ENCODE measurements at places on chromosomes 1 and 21.

DNA sequence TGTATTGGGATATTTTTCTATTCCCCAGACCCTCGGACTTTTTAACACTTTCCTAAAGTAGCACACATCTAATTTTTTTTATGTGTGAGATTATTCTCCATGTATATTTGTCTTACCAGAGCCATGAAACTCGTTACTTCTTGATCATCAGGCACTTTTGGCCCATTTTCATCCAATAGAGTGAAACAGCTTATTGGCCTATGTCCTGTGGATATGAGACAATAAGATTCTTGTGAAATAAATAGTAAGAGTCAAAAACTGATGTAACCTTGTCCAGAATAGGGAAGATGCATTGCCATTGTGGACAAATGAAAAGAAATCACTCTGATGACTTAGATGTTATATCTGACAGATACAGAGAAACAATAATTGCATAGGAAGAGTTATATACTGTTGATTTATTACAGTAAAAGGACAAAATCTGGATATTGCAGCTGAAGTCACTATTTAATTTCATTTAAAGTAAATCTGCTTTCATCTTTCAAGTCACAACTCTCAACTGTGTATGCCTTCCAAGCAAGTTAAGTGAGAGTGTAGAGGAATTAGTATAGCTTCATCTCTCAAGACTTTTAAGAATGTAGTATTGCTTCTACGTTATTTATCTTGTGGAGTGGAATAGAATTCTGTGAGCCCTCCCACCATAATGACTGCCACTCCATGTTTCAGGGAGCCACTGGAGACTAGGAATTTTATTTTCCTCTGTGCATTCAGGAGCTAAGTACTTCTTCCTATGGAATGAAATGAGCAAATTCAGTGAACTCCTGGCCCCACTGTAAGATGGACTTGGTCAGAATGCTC, 86.9 kb downstream of the ADAMTS1 start:
- no peak for DNase-seq

DNA sequence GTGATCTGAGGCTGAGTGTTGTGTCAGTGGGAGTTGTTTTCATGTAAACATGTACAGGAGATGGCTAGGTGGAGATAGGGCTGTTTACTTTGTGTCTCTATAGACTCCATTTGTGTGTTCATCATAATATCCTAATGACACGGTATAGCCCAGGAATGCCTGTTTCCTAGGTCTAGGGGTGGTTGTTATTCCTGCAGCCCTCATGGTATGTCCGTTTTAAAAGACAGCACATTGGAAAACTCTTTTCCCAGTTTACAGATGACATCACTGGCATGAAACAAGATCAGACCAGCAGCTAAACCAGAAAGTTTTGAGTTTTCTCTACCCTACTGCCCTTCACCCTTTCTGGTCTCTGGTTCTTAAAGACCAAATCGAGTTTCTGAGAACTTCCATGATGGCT, 227.3 kb upstream of the TMEM51 start:
- DNase-seq: no peak

DNA sequence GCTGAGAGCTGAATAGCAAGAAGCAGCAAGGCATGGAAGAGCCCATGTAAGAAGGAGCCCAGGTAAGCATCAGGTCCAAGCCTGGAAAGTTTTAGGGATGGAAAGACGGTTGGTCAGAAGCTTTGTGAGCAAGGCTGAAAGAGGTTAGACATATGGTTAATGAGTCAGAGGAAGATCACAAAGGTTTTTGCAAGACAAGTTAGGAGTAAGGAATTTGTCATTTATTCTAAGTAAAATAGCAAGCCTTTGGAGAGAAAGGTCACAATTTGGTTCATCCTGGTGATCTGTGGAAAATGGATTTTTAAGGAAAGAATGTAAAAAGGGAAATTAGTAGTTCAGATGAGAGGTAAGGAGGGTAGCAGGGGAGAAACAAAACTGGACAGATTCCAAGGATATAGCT, 106.7 kb downstream of the DPYD start:
- no peak for DNase-seq

DNA sequence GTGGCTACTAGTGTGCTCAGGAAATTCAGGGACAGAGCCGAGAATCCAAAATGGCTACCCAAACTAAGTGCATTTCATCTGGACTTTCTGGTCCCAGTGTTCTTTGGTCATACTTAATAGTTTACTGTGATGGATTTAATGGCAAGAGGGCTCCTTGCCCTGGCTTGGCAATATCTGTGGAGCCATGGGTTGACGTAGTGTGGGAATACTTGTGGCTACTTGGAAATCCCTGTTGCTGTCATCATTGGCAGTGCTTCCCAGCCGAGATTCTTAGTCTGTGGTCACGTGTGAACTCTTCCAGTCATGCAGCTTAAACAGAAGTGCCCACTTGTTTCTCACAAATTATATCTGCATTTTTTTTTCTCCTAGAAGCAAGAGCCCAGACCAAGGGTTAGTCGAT, 198.9 kb downstream of the HS2ST1 start:
- no peak for DNase-seq

DNA sequence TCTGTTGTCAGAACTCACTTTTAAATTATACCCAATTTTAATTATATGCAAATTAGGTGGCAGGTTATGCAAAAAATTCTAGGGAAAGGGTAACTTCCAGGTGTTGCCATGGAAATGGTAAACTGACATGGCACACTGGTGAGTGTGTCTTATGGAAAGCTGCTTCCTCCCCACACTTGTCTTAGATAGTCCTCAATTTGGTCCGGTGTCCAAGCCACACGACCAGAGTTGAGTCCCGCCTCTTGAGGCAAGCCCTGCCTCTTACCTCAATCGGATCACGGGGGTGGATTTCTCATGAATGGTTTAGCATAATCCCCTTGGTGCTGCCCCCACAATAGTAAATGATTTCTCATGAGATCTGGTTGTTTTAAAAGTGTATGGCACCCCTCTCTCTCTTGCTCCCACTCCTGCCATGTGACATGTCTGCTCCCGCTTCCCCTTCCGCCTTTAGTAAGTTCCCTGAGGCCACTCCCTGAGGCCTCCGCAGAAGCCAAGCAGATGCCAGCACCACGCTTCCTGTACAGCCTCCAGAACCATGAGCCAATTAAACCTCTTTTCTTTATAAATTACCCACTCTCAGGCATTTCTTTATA, 74.9 kb downstream of the MATN1 start:
- no peak for DNase-seq

GRCh38 chr1:203282720-203283542, 22.4 kb upstream of the BTG2 start:
- DNase-seq: no peak

GRCh38 chr1:171220581-171221054, 27.7 kb upstream of the FMO1 start:
- DNase-seq: no peak

- DNase-seq: no peak
These were observed 1146.7 kb upstream of the PRMT6 start for GRCh38 chr1:105909811-105910210.

- no peak for DNase-seq
These were observed 71.2 kb downstream of the VWA5B1 start for GRCh38 chr1:20361805-20362381.

DNA sequence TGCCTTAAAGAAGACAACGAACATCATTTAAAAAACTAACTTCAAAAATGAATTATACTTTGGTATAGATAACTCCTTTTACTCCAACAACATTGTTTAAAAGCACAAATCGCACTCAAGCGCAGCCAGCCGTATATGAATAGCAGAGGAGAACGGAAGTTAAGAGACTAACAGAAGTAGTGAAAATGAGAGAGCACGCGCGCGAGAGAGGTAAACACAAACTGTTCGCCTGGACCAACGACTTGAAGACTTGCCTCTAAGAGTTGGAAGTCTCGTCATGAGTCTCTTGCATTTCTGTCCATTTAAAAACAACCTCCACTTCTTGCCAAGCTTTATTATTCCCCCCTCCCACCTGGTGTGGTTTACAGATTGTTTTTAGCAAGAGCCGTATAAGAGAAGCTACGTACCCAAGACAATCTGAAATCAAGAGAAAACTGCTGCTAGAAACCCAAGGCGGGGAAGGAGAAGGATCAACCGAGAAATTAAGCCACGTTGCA, 479 bp downstream of the SELENOF start:
- peak; percentile 45 for DNase-seq

DNA sequence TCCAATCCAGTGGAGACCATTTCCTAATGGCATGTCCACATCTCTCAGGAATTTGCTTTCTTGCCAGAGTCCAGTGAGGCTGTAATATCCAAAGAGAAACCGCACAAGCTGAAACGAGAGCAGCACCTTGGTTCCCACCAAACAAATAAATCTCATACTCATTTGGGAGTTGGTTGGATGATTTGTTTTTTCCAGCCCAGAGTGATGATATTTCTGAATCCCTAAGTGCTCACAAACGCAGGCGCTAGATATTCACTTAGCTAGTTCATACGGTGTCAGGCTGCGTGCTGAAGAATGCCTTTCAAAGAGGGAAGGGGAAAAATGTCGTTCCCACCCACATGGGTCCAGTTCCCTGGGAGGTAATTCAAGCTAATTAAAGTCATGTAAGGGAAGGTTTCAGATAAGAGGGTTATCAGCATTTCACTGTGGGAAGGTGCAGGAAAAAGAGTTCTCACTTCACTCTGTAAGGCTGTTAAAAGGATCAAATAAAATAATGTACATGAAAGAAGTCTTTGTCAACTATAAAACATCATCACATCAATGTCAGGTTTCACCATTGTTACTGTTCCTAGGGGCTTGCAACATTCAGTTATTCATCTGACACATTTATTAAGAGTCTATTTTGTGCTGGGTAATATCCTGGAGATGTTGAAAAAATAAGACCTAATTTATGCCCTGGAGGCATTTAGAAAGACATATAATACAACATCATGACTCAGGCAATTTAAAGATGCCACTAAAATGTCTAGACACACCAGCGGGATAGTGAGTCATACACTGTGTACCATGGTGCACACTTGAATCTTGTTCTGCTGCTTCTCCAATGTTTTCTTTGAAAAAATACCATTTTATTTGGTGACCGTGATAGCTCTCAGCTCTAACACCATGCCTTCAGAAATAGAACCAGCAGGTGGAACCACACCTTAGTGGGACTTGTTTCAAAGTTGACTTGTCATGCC, 19.3 kb downstream of the DPT start:
- no peak for DNase-seq

- no peak for DNase-seq
These were observed 26.1 kb upstream of the ZNF697 start for GRCh38 chr1:119674111-119674526.

GRCh38 chr1:167152192-167152876, 58.5 kb downstream of the STYXL2 start:
- DNase-seq: no peak

DNA sequence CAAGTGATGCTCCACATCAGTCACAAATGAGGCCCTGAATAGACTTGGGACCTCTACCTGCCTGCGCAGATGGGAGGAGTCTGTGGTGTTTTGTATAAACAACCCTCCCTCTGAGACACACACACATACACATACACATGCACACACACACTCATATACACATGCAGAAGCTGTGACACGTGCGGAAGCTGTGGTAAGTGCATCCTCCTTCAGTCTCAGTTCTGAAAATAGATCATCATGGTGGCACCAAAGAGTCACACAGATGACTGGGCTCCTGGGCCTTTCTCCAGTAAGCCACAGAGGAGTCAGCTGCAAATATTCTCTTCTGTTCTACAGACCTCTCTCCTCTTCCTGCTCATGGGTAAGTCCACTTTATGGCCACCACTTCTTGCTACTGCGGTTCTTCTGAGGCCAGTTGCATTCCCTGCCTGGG, at the start of gene LY9:
LY9 (plus strand) TSS at position 224 of the 433 bp plus-strand sequence; CDS start at position 238, 14 bp downstream.
- DNase-seq: peak; percentile 95

- no peak for DNase-seq
These were observed 25.6 kb downstream of the TRABD2B start for GRCh38 chr1:47971385-47972160.

GRCh38 chr1:211605603-211606331, 26.8 kb upstream of the SLC30A1 start:
- DNase-seq: no peak

- DNase-seq: no peak
These were observed 2.1 kb downstream of the CACHD1 start for GRCh38 chr1:64472040-64472376.

DNA sequence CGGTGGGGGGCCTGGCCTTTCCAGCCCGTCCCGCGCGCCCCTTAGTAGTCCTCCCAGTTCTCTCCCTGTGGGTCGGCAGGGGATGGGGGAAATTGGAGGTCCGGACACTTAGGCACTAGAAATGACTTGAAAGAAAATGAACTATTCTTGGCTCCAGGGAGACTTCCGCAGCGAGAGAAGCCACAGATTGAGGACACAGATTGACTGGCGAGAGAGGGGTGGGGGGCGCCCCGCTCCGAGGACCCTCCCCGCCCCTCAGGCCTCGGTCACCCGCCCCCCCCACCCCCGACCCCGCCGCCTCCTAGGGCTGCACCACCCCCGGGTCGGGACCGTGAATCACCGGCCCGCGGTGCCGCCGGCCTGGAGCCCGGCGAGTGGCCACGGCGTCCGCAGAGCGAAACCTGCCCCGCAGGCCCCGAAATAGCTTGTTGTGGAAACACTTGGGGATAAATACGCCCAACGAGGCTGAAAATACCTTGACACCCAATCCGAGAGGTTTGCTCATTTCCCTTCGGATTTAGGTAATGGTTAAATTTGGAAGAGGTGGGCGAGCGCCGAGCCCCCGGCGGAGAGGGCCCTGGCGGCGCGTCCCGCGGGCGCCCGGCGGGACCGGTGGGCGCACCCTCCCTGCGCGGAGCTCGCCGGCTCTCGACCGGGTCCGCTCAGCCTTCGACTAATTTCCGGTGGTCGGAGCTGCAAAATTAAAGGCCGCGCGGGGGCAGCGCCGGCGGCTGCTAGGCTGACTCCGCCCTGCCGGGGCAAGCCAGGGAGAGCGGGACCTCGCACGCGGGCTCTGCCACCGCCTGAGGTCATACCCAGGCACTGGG, at the start of gene GFI1:
GFI1 (minus strand) TSS at position 675 of the 827 bp plus-strand sequence. CDS start 3,438 bp downstream, outside the sequence.
- peak; percentile 60 for DNase-seq

- DNase-seq: no peak
These were observed 10.0 kb downstream of the MRAP start for GRCh38 chr21:32308696-32309095.
